Kidney (tissue), 22 donors: ENCODE measurements at places on chromosomes 5 and 9.

DNA sequence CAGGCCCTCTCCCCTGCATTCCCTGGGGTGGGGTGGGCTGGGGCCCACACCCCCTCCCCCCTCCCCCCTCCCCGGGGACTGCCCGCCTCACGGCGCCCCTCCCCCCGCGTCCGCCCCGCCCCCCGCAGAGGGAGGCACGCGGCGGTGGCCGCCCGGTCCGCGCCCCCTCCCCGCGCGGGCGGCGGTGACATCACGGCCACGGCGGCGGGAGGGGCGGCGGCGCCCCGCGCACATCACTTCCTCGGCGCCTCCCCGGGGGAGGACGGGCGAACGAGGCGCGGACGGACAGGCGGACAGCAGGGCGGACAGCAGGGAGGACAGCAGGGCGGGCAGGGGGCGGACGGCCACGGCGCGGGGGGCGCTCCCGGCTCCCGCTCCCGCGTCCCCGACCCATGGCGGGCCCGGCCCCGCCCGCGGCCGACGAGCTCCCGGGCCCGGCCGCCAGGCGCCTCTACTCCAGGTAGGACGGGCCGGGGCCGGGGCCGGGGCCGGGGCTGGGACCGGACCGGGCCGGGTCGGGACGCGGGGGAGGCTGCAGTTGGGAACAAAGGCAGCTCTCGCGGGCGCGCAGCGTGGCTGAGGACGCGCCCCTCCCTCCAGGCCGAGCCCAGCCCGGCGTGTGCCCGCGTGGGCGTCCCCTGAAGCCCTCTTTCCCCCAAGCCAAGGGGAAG lies at the start of gene GPSM1:
Gene GPSM1, plus strand, starts transcription at position 236 of the 671 bp plus-strand sequence. Its CDS starts 157 bp downstream, at position 393.
- peak; percentile 82 for DNase-seq

DNA sequence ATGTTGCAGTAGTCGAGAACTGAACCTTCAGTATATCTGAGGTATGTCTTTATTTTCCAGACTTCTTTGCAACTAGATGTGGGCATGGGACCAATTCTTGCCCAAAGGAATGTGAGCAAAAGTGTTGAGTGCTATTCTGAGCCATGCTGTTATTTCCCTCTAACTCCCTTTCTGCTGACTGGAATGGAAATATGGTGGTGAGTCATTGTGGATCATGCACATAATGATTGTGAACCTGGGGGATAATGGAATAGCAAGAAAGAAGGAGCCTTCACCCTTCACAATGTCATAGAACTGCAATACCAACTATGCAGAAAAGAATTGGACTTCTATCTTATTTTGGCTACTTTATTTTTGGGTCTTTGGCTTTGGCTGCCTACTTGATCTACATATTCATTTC lies 10.3 kb upstream of the DOCK2 start:
- no peak for DNase-seq

DNA sequence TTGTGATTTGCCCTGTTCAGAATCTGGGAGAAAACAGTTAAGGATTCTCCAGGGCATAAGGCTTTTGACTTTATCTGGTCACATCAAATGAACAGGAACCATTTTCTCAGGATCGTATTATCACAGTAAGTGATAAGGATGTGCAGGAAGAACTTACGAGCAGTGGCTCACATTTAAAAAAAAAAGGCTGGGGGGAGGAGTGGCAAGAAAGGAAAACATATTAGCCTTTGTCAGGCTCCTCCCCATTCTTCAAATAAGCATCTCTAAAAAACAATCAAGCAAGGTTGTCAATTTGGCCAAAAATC lies 234.3 kb upstream of the TMEM161B start:
- DNase-seq: no peak

DNA sequence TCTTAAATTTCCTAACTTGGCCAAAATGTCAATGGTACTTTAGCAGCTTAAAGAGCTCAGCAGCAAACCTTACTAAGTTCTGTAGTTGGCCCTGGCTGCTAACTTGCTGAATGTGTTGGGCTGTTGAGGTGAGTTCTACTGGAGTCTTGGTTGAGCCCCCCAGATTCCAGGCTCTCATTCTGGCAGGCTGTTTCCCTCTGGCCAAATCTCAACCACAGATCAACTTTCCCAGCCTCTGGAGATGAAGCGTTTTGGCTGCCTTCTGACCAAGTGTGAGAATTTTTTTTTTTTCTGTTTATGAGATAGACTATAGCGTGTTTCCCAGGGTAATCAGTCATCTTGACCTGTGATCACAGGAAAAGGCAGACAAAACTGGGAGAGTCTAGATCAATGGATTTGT lies 343.7 kb downstream of the EBF1 start:
- DNase-seq: no peak

DNA sequence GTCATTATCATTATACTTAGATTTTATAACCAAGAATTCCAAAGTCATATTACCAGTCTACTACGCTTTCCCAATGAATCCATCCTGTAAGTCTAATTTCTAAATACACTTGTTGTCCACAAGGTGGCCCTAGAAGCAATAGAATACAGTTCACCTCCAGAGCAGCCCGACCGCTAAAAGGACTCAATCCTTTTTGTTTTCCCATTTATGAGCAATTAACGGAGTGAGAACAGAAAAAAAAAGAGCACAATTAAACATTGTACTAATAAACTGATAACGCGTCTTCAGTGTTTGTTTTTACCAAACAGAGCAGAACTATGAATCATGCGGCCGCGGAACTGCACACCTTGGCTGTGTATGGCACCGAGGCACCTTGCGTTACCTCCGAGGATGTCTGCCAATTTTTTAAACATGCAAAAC lies 160.7 kb upstream of the DAPK1 start:
- no peak for DNase-seq

GRCh38 chr5:33588654-33589372 lies 148.0 kb downstream of the TARS1 start:
- DNase-seq: peak; percentile 22

DNA sequence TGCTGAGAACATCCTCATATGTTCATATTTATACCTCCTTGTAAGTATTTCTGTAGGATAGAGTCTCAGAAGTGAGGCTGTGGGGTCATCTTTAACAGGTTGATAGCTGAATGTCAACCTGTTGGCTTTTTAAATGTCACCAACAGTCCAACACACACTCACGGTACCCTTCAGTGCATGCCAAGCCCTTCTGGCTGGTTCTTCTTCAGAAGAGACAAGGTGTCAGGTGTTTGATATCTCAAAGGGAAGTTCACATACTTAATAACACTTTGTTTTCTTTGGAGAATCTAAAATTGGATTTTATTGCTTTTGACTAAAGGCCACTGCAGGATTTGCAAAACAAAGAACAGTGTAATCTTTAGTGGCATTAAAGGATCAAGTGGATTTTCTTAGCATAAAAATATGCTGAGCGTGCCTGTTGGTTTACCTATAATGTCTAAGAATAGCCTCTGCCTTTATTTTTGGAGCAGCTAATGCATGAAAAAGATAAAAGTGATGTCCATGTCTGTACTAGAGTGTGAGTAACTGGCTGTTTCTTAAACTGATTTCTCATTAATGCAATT lies 58.2 kb downstream of the RGS3 start:
- no peak for DNase-seq

DNA sequence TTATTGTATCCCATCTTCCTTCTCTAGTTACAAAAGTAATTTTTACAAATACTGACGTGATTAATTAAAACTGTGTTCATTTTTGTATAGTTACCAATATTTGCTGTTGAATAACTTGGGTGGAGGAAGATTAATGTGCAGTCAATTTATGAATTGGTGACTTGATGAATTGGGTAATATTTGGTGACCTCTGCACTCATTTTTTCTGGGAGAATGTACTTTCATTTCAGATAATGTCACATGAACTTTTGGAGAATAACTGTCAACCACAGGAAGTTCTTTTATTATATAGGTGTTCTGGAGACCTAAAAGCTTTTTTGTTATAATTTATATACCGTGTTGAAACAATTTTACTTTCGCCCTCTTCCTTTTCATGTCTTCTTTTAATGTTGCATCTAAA lies 26.4 kb upstream of the FKTN start:
- DNase-seq: no peak

- peak; percentile 59 for DNase-seq
Observed at GRCh38 chr9:34588671-34589635, 571 bp downstream of the CNTFR start.
